ENCODE measurements at places on chromosomes 3 and 15.

DNA sequence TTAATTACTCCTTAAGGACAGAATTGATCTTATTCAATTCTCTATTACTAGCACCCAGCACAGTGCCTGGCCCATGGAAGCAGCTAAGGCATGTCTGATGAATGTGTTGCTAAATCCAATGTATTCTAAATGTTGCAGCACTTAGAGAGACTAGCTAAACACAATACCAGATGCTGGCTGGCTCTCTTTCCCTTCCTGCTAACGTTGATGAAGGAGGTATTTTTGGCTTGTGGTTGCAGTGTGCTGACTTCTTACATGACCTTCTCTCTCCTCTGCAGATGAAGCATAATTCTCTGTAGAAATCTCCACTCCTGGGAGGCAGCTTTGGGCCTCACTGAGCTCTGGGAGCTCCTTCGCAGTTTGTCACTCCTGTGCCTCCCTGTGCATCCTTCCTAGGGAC, 183.6 kb downstream of the PEX5L start:
- DNase-seq = peak; percentile 79

- no peak for DNase-seq
Measured at GRCh38 chr3:126413693-126414080, 19.0 kb downstream of the CFAP100 start.

DNA sequence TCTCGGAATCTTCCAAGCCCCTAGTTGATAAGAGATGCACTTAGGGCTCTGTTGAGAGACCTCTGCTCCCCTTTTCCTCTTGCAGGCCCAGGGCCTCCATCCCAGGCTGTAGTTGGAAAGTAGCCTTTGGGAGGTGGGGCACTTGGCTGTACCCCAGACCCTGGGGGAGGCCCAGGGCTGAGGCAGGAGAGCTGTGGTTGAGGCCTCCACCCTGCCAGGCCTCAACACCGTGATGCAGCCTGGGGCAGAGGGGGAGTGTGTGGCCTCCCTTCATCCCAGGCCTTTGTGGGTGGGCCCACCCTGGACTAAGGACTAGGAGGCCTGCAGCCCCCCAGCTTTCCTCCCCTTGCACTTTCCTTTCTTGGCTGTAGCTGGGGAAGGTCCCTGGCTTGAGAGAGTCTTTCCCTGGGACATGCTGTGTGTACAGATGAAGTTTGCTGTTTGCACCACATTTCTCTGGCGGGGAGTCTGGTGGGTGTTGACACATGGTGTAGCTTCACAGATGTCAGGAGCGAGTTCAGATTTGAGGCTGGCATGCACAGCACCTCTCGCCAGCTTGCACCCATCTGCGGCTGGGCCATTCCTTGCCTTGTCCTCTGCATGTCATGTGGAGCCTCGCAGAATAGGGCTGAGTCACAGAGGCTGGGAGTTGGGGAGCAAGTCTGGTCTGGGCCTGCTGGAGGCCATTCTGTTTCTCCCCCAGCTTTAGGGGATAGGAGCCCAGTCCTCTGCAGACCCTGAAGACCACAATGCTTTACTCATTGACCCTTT, 13.7 kb downstream of the PLEKHO2 start:
- DNase-seq = no peak

DNA sequence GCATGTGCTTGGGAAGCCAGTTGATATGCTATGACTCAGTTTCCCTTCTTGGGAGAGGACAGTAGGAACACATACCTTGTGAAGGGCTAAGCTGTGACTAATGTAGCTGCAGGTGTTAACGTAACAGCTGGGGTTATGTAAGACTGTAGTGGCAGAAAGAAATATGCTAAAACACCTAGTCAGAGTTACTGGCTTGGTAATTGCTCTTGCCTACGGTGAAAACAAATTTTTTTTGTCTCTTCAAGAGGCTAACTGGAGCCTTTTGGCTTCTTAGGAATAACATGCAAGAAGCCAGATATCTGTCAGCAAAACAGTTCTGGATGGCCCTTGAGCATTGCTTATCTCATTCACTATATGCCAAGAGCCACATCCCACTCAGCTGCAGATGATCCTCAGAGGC, 1.4 kb downstream of the MAPKBP1 start:
- no peak for DNase-seq

GRCh38 chr15:76939715-76940114, 8.2 kb downstream of the RCN2 start:
- no peak for DNase-seq

GRCh38 chr15:91881569-91882297, 28.2 kb downstream of the SLCO3A1 start:
- DNase-seq = no peak

Data from Kasumi-1 (cell line).